Caco-2 (cell line): ENCODE measurements at places on chromosomes 2 and 18.

DNA sequence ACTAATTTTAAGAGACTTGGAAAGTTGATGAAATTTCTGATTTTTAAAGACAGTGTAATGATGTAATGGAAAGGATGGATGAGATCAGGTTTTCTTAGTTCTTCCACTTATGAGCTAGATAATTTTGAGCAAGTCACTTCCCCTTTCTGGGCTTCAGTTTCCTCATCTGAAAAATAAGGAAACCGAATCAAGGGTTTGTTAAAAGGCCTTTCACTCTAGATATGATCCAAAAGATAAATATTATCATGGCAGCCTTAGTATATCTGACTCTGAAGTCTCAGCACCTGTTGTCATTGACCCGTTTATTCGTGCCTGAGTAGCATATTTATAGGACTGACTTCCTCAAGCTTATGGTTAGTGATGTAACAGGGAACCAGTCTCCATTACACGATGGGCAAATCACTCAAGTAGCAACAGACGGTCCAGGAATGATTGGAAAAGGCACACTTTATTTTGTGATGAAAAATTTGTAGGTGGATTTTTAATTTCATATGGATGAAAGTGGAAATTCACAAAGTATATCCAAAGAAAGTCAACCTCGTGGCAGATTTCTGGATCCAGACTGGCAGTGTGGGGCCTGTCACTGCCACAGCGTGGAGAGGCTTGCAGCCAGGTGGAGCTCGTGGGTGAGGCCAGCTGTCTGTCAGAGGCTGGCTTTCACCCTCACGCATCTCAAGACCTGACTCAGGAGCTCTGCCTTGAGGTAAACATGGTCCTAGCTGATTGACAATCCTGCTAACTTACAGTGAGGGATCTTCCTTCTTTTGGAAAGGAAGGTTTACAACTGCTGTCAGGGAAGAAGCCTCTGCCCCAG is 137.9 kb upstream of the CXCR4 start:
- DNase-seq = peak; percentile 6

DNA sequence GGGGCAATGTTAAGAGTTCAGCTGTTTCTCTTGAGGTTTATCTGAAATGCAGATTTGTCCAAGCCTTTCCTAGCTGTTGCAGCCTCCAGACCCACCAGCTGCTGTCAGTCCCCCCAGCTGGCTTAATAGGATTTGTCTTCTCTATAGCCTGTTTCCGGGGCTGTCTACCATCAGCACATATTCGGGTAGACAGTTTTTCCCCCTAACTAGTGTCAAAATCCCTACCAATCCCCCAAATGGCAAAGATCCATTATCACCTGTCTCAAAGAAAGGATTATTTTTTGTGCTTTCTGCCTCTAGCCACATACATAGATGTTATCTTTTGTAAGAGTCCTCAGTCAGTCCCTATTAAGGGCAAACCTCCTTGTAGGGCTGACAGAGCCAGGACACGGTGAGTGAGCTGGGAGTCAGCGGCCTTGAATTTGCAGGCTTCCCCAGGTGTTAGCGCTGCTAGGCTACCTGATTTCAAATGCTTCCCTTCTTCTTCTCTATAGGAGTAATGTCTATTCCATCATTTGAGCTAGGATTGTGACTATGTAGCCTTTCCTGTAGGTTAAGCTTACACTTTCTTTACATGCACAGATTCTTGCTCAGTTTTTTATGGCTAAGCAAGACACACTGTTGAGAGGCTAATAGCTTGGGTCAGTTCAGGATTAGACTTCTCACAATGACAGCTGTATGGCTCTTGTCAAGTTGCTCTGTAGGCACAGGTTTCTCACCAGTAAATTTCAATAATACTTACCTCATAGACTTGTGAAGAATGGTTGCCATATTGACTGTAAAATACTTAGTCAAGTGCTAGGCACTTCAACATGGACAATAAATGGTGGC is 171.1 kb upstream of the UNC80 start:
- no peak for DNase-seq

DNA sequence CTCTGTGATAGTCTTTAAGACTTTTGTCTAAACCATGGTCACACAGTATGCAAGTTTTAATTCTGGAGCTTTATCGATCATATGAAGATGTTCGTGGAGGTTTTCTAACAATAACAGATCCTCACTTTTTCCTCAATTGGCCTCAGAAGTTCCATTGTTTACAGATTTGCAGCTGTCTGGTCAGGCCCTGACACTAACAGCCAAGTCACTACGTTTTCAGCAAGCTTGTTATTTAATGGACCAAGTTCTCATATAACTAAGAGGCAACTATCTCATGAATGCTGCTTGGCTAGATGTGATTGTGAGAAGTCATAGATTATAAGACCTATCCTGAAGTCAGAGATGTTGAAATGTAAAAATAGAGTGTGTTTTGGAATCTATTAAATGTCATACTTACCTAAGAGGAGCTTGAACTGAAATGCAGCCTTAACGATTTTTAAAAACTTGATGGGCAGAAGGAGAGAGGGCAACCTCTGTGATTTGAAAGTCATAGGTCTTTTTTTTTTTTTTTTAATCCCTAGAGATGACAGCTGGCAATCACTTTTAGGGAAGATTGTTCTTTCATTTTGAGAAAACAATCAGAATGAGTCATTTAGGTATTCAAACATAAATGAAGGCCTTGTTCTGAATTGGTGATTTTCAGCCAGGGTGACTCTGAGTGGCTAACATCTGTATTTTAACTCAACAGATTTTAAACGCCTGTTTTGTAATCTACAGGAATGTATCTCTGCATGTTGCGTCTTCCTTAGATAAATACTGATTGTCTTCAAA is 48.4 kb upstream of the NEMP2 start:
- DNase-seq = no peak

DNA sequence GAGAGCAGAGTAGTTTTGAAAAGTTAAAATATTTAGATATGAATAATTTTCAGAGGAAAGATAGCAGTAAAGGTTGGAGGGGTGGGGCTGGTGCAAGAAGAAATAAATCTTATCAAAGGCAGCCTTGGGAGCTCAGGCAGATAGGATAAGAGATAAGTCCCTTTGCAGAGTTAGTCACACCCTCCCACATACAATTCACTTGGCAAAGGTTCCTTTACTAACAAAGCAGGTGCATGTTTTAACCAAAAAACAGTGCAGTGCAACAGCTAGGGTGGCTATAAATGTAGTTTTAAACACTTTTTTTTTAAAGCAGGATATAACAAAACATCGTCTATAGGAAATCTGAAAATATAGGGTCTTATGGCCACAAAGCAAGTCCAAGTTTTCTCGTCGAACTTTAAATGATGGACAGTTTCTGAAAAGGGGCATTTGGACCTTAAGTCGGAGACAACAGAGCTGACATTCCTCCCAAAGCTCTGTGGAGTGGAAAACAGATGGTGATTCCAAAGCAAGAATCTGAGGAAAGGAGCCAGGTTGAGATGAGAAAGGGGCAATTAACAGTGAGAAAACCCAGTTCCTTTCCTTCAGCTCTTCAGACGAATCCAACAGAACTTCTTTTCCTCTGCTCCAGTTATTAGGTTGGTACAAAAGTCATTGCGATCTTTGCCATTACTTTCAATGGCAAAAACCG is 53.0 kb downstream of the EPHA4 start:
- no peak for DNase-seq

- no peak for DNase-seq
These were observed 410.9 kb upstream of the CYRIA start for GRCh38 chr2:17076533-17076932.
